ENCODE measurements at places on chromosomes 5 and 9. TPM values are rescaled to one million over a fixed set of nuclear protein-coding genes. Genes with fewer than 3 reads are reported as not detected.

Gene GABRA6
- not detected for total RNA-seq

DNA sequence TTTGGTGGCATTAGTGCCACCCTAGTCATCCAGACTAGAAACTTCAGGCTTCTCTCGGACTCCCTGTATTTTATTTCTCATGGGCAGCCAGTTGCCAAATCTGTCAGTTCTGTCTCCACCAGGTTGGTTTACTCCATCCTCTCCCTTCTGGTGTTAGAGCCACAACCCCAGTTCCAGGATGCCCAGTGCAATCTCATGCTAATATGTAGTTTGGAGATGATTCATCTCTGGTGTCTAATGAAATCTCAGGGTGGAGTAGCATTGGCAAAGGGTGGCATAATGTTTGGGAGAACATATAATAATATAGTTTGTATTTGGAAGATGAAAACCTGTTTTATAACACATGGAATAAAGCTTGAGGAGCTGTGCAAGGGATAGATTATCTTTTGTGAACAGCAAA, 30.2 kb downstream of the SLC46A2 start:
- no peak for DNase-seq

- DNase-seq: no peak
Observed at GRCh38 chr5:136047858-136048257, 19.1 kb downstream of the TGFBI start.

Gene CD14
- 0.34 TPM for total RNA-seq

Gene PCDHB2
- total RNA-seq: 44.3 TPM

Gene OSMR
- total RNA-seq: 38.6 TPM

GRCh38 chr5:78522476-78523260, 125.9 kb downstream of the LHFPL2 start:
- no peak for DNase-seq

DNA sequence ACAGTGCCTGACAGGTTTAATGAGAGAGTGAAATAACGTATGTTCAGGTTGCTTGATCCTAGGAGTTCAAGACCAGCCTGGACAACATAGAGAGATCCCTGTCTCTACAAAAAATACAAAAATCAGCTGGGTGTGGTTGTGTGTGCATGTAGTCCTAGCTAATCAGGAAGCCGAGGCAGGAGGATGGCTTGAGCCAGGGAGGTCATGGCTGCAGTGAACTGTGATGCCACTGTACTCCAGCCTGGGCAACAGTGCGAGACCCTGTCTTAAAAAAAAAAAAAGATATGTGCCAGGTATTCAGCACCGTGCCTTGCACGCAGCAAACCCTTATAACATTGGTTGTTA, 38.8 kb upstream of the SPRY4 start:
- DNase-seq: no peak

- no peak for DNase-seq
Observed at GRCh38 chr9:112670991-112671625, 46.8 kb downstream of the INIP start.
